A549 treated with Hydrocortisone at 1 μM for 4 hours (cell line): ENCODE measurements at places on chromosomes 12 and 14. TPM values are rescaled to one million over a fixed set of nuclear protein-coding genes. Genes with fewer than 3 reads are reported as not detected.

TGM1 gene
- 0.99 to 1.6 TPM (median 1.5 TPM) in 5 replicates for total RNA-seq

NPFF gene
- not detected in 5 replicates for total RNA-seq

LRRC10 gene
- total RNA-seq, result not detected in 5 replicates

PIGH gene
- total RNA-seq, result 18.3 to 20.6 TPM (median 19.3 TPM) in 5 replicates

TMPRSS12 gene
- not detected in 5 replicates for total RNA-seq
